Occipital lobe (tissue), 3 donors: ENCODE measurements at places on chromosomes 7 and 10. TPM values are rescaled to one million over a fixed set of nuclear protein-coding genes. Genes with fewer than 3 reads are reported as not detected.

LEP gene
- not detected for total RNA-seq

ANKRD1 gene
- not detected for total RNA-seq

TMUB1 gene
- 9.7 TPM for total RNA-seq

ANXA8L1 gene
- not detected for total RNA-seq

CDH23 gene
- total RNA-seq = 1.2 TPM

PSD gene
- 101 TPM for total RNA-seq

PCGF5 gene
- total RNA-seq = 30.7 TPM

ITPRID1 gene
- total RNA-seq = 8.6 TPM

MBL2 gene
- not detected for total RNA-seq

CUZD1 gene
- total RNA-seq = 0.31 TPM

AKR1C8 gene
- total RNA-seq = 0.78 TPM

APBB1IP gene
- 0.94 TPM for total RNA-seq

SAP25 gene
- total RNA-seq = not detected

CFAP70 gene
- total RNA-seq = 0.62 TPM

PTPRN2 gene
- 62.2 TPM for total RNA-seq

GLI3 gene
- 4.1 TPM for total RNA-seq

GBX1 gene
- total RNA-seq = not detected

MOGAT3 gene
- not detected for total RNA-seq

SUN3 gene
- total RNA-seq = not detected

NFE2L3 gene
- total RNA-seq = 19.2 TPM

ZNF37A gene
- total RNA-seq = 26.8 TPM
